ENCODE measurements at places on chromosomes 12 and 14.

DNA sequence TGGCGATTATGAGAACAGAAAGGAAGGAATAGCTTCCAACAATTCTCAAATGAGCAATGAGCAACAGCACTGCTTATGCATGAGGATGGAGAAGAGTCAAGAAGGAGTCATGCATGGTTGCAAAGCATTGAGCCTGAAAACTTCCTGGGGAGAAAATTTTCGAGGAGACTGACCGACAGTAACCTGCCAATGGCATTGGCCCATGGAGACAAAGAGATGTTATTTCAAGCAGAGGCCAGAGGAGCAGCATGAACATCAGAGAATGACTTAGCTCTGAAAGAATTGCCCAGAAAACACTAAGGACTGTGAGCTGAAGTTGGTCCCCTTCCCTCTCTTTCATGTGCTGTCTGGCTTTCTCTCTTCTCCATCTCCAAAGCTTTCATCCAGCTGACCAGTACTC, 343.4 kb downstream of the ADAMTS20 start:
- DNase-seq, result no peak

- no peak for DNase-seq
Measured at GRCh38 chr12:10223208-10223607, 10.5 kb downstream of the GABARAPL1 start.

DNA sequence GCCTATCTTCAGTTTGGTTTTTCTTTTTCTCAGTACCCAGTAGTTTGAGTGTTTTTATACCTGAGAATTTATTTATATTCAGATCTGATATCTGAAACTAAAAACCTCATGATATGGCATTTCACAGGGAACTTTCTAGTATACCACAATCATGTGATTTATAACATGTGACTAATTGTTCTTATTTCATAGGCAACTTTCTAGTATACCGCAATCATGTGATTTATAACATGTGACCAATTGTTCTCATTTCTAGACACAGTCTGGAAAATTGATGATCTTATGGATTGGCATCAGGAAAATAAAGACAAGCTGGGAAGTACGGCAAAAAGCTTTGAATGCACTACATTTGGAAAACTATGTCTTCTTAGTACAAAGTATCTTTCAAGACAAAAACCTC, 20.6 kb downstream of the ZNF268 start:
- no peak for DNase-seq

DNA sequence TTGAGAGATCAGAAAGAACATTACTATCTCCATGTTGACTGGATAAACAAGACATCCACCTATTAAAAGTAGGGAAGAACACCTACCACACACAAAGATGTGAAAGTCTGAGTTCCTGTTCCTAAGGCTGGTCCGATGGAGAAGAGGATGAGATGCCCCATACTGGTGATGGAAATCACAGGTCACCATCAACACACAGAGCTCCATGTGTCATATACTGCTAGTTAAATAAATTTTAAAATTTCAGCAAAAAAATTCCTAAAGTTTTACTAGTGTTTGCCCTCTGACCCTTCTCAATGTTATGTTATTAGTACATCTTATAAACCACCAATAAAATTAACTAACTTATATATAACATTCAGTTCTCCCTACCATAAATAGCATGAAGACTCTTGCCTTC, 59.1 kb downstream of the KCNA5 start:
- no peak for DNase-seq

DNA sequence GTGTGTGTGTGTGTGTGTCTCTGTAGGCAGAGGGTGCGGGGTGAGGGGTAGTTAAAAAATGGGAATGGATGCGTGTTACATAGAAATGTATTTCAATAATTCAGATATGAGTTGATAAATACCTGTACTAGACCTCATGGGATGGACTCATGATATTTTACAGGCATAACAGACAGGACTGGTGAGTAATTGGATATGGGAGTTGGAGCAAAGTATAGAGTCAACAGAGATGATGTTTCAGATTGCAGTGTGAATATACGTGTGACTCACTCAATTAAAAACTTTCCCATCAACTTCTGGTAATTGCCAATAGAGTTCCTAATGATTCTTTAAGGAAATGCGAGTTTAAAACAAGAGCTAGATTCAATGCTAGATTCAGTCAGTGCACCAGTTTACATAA, 711.9 kb downstream of the C12orf50 start:
- no peak for DNase-seq

DNA sequence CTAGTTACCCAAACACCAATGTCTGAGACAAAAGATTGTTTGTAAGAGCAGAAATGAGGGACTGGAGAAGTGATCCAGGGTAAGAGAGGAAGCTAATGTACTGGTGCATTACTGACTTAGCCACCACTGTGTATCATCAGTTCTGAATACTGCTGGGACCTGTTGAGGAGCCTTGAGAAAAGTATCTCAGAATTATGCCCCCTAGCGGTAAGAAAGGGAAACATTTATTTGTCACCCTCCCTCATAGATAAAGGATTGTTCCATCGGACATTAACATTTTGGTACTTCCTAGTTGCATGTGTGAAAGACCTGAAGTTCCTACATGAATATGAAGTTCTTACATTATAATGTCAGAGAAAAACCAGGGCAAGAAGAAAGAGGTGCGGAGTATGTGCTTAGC, 612.5 kb downstream of the FSCB start:
- DNase-seq, result no peak

DNA sequence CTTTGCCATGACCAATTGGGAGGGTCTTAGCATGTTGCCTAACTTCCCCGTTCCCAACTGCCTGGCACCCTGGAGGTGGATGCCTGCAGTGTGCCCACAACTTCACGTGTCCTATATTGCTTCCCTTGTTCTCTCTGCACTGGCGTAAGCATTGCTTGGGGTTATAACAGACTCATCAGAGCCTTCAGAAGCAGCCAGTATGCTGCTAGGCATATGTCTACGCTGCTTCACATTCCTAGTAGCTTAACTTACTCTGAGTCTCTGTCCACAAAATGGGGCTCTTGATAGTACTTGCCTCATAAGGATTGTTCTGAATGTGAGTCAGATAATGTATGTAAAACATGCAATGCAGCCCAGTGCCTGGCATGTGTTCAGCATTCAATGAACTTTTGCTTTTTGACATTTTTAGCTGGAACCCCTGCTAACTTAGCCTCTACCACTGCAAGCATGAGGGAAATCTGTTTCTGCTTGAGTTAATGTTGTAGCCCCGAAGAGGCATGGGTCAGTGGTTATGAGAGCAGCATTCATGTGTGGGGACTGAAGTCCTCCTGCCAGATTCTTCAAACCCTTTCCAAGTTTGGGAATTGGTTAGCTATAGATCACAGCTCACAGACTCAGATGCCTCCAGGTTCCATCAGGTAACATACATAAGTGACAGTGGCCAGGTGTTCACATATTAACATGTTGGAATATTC, 2.8 kb downstream of the SLC5A8 start:
- no peak for DNase-seq

DNA sequence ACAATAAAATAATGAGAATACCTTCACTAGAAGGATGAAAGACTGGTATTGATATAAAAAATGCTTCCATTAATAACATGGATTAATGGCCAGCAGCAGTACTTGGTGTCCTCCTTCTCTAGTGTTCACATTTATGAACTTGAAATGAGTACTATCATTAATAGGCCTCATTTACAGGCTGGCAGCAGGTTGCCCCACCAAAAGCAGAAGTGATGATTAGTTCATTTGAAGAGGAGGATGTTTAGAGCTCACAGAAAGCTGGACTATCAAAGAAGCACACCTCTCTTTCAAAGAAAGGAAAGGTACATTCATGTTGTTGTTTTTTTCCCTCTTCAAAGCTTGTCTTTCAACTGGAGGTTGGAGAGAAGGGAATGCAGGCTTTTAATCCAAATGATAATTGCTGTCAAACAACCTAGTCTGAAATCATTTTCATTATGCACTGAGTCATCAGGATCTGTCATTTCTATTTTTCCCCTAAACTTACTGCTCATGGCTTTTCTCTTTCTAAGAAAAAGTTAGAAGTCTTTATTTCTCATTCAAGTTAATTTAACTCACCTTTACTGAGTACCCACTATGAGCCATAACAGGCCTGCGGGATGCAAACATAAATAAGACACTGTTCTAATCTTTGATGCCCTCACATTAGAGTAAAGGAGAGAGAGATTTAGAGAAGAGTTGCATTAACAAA, 157.9 kb upstream of the GRIP1 start:
- no peak for DNase-seq

DNA sequence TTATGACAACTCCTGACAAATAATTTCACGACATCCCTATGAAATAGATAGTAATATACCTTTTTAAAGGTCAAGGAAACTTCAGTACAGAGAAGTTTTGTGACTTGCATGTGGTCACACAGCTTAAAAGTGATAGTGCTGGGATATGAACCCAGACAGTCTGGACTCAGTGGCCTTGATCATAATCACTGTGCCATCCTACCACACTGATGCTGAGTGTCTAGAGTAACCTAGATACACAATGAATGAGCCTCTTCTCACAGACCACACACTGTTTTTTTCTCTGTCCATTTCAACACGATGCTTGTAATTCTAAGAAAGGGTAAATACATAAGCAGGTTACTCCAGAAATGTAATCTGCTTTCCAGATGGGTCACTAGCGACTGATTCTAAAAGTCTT, 88.2 kb downstream of the SYNE2 start:
- no peak for DNase-seq

DNA sequence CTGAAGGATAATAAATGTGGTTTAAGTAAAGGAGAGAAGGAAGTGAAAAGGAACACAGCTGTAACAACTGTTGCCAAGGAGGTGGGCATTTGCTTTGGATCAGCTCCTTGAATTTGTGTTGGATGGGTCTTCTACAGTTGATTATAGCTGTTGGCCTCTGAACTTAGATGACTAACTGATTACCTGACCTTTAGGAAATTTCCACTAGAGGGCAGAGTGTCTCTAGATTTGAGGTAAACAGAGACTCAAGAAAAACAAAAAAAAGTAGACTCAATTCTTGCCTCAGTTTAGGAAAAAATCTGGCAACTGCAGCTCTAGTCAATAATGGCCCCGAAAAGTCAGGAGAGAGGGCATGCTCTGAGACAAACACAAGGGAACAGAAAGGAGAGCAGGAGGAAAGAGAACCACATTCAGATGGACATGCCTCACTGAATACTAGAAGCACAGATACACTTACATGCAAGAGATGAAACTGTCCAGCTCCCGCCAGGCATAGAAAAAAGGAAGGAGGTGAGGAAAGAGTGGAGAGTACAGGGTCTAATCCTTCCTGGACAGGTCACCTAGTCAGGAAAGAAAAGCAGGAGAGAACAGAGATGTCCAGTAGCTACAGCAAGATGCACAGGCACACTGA, 20.6 kb downstream of the COX14 start:
- no peak for DNase-seq

DNA sequence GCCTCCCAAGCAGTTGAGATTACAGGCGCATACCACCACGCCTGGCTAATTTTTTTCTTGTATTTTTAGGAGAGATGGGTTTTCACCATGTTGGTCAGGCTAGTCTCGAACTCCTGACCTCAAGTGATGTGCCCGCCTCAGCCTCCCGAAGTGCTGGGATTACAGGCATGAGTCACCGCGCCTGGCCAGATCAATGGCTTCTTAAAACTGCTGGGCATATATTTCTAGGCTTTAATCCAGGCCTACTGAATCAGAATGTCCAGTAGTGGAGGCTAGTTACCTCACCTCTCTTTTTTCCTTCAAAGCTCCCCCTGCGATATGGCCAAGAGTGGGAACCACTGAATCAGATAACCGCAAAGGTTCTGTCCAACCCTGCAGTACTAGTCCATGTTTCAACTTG, 17.1 kb downstream of the POU6F1 start:
- no peak for DNase-seq

DNA sequence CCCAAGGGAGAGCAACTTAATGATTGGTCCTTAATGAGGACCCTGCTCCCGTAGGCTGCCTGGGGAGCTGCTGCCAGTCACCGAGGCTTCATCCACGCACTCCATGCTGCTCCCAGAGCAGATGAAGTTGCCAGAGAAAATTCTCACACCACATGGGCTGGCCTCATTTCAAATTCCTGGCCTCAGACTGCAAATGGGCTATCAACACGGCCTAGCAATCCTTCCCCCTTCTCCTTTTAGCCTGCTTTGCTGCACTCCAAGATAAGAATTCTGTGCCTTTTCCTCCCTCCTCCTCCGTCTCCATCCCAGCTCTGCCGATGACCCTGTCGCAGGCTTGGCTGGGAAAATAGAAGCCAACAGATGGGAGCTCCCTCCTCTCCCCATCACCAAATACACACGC, 10.8 kb upstream of the DGLUCY start:
- DNase-seq, result no peak

DNA sequence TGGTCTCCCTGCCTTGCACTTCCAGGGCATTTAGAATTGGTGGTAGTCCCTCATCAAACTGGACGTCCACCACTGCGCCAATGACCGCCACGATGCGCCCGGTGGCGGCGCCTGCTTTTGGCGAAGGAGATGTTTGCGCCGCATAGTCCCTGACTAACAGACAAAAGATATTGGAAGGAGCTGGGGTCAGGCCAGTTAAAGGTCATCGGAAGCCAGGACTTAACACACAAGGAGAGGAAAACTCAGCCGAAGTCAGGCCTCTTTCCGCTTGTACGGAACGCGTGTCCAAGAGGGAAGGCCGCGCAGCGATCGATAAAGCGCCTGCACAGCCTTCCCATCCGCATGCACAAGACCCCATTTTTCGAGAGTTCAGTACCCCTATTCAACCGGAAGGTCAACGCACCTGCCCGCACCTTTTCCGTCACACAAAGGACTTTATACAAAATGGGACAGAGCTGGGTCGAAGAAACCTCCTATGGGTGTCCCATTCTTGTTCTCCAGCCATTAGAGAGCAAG, 525 bp downstream of the ATP5F1B start:
- no peak for DNase-seq

DNA sequence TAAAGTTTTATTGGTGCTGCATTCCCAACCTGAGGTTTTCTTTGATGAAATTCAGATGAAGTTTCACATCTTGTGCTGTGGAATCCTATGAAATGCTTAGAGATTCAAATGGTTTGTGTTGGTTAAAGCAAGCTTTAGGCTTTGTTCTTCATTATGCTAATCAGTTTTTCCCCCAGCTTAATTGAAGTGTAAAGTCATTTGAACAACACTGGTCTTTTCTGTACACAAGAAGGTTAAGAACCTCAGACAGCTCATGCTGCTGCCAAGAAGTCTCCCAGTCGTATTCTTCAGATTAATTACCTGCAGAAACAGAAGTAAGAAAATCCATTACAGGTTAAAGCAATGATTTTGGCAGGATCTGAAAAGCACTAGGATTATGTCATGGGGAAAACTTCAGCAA, 48.9 kb downstream of the EML1 start:
- no peak for DNase-seq

DNA sequence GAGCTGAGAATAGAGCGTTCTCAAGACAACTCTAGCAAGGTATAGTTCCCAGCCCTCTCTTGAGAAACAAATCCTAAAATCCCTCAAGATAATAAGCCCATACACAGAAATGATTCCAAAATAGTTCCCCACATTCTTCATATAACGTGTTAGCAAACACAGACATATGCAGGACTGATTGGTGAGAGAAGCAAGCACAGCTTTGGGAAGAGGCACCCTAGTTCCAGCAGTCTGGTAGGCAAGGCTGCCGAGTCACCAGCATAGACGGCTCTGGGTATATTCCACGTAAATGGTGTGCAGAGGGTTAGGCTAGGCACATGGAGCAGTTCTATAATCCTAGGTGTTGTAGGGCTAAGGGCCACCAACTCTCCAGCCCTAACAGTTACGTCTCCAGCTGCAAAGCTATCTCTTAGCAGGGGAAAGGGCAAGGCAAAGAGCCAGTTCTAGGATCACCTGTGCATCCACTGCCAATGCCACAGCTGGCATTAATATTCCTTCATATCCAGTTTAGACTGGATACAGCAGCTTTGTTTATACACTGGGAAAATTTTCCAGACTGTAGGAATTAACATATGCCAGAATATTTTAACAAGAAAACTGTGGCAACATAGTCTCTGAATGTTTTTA, 52.9 kb downstream of the SH2B3 start:
- DNase-seq, result no peak

Measured in activated T-helper 9 cell treated with anti-CD3 and anti-CD28 coated beads, Interleukin-2, amount 50 U/mL, for 16 hours (primary cell).